Stimulated activated CD4-positive, alpha-beta T cell treated with anti-CD3 and anti-CD28 coated beads, Interleukin-4, amount 100 ng/mL, for 4 hours (primary cell): ENCODE measurements at places on chromosomes 5 and 9.

DNA sequence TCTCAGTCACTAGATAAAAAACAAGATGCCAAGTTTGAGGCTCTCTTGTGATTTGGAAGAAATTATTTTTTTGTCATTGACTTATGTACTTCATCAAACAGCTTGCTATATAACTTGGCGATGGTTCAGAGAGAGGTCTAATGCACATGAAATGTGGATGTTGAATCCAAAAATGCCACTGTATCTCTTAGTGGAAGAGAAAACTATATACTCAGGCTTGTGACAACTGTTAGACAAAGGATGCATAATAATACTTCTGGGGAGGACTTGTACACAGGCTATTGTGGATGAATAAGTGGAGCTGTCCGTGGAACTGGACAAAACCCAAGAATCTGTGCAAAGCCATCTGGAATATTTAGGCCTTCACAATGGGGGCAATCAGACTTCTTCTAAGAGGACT, 162.9 kb upstream of the NMUR2 start:
- DNase-seq, result no peak

- no peak for DNase-seq
Measured at GRCh38 chr5:154860765-154861164, 2.3 kb downstream of the CNOT8 start.

- no peak for DNase-seq
Measured at GRCh38 chr5:67061511-67061910, 135.1 kb downstream of the CD180 start.

- no peak for DNase-seq
Measured at GRCh38 chr5:153617190-153617589, 126.7 kb downstream of the GRIA1 start.

DNA sequence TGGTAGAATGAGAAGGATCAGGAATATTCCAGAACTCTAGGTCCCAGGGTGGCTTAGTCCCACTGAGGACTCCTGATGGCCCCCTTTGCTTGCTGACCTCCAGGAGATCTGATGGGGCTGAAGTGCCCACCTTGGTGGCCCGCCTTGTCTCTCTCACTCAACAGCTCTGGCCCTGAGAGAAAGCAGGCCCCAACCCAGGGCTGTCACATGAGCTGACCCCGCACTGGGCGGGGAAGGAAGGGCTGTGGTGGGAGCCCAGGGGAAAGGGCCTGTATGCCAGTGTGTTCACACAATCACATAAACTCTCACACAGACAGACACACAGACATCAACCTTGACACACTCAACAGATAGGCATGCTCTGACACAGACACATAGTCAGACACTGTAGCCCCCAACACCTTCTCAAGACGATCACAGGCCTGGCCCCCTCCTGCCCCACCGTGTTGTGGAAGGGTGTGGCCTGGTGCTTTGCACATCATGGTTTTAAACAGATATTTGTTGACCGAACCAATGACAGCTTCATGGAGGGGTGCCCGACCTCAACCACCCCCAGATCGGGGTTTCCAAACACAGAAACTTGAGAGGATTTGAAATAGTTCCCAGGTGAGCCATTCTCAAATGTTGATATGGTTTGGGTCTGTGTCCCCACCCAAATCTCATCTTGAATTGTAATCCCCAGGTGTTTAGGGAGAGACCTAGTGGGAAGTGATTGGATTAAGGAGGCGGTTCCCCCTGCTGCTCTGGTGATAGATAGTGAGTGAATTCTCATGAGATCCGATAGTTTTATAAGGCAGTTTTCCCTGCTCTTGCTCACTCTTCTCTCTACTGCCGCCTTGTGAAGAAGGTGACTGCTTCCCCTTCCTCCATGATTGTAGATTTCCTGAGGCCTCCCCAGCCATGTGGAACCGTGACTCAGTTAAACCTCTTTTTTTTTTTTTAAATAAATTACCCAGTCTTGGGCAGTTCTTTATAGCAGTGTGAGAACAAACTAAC, 48.5 kb upstream of the HAND1 start:
- no peak for DNase-seq

DNA sequence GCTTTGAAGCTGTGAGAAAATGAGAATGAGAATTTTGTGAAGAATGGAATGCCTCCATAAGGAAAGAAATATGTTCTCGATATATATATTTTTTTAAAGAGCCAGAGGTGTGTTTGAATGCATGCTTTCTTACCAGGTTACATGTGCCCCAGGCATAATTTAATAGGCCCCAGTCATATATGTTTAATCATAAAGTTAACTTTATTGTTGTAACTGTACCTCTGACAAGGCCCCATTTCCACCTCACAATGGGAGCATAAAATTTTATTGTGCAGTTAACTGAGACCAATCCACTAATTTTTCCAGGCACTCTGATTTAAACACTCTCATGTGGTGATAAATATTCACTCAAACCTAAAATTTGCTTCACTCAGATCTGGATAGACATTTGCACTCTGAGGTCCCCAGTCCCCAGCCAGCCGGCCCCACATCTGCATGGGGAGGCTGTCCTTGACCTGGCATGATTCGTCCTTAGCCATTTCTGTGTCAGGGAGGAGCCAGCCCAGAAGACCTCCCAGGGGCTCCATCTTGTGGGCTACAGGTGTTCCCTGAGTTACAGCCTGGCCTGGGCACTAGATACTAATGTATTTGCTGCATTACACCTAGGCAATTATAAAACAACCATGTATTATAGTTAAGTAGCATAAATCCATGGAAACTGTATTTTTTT, 245.8 kb downstream of the MTRR start:
- no peak for DNase-seq

DNA sequence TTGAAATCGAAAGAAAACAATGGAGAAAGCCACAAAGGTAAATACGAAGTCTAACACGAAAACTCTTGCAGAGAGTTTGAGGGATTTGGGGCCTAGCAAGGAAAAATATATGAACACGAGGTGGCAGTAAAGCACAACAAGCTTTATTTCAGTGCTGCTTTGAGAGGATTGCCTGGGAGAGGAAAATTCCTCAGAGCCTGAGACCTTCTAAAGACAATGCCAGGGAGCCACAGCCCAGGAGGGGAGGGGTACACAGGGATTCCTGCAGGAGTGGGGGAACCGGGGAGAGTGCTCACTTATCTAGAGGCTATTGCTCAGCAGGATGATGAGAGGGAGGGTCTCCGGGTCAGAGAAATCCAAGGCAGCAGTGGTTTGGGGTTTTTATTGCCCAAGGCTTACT, 134.9 kb upstream of the ADCY2 start:
- DNase-seq, result no peak

GRCh38 chr9:132354637-132355355, at the start of gene SETX:
Gene SETX (minus strand): TSS chr9:132354986. CDS start chr9:132349428, 5,558 bp downstream.
- peak; percentile 96 for DNase-seq

- DNase-seq, result no peak
Measured at GRCh38 chr5:93884254-93884653, 142.9 kb upstream of the POU5F2 start.

- no peak for DNase-seq
Measured at GRCh38 chr5:109880907-109881685, 191.4 kb downstream of the MAN2A1 start.

DNA sequence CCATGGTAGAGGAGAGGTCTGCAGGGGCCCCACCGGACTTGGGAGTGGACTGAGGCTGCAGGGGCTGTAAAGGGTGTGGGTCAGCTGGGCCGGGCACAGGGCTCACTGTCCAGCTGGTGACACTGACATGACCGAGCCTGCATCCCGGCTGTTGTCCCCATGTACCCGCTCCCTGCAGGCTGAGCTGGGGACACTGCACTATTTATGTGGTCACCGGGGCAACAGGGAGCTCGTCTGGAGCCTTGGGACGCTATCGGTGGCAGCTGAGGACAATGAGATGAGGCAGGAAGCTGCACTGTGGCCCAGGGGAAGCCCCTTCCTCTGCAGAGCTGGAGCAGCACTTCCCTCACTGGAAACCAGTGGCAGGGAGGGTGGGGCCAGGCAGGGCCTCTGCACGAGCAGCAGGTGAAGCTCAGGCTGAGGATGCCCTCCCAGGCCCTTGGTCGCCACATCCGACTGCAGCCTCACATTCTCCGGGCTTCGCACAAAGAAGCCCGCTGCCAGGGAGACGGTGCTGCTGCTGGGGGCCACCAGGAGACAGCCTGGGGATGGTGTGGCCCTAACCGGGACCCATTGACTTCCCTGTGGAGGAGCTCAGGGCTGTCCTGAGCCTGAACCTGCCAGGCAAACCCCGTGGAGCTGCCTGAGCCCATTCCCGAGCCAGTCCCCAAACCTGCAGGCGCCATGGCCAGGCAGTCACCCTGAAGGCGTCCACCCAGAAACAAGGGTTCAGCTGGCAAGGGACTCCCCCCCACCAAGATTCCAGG, 26.4 kb downstream of the ZDHHC11B start:
- DNase-seq, result no peak

GRCh38 chr9:22141908-22142307, 132.8 kb upstream of the CDKN2B start:
- DNase-seq, result no peak

- DNase-seq, result no peak
Measured at GRCh38 chr5:150527038-150527437, 19.1 kb downstream of the NDST1 start.

DNA sequence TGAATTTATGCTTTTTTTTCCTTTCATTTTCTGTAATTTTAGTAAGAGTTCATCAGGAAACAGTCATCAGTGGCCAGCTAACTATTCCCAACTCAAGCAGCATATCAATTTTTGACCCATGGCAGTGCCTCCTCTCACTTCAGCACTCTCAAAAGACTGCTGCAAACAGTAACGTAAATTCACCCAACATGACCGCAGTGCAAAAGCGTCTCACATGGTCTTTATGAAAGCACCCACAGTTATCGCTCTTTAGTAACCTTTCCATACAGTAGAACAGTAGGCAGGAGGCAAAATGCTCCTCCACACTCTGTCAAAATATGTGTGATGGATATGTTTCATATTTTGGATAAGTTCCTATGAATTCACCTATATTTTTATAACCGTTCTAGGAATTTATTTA, 48.6 kb downstream of the PARP8 start:
- no peak for DNase-seq

GRCh38 chr9:3321186-3321585, 204.6 kb downstream of the RFX3 start:
- DNase-seq, result no peak

DNA sequence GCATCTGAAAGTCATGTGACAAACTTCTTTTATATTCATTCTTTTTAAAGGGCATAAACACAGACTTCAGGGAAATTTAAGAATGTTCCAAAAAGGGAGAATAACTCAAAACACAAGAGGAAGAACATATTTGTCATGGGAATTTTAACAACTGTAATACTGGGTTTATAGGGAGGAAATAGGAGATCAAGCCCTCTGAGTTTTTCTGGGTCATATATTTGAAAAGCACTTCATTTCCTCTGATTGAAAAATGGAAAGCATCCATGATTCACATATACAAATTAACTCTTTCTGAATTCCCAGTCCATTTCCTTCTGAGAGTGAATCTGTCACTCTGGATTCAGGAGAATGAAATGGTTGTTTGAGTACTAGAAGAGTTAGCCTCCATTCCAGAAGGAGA, 26.8 kb downstream of the LURAP1L start:
- DNase-seq, result no peak

- no peak for DNase-seq
Measured at GRCh38 chr5:179378441-179379271, 33.4 kb upstream of the ADAMTS2 start.

GRCh38 chr5:176190886-176191755, 47.1 kb upstream of the SIMC1 start:
- DNase-seq, result no peak

- no peak for DNase-seq
Measured at GRCh38 chr5:107868650-107869409, 198.1 kb upstream of the EFNA5 start.
